ENCODE measurements at places on chromosomes 3 and 15.

DNA sequence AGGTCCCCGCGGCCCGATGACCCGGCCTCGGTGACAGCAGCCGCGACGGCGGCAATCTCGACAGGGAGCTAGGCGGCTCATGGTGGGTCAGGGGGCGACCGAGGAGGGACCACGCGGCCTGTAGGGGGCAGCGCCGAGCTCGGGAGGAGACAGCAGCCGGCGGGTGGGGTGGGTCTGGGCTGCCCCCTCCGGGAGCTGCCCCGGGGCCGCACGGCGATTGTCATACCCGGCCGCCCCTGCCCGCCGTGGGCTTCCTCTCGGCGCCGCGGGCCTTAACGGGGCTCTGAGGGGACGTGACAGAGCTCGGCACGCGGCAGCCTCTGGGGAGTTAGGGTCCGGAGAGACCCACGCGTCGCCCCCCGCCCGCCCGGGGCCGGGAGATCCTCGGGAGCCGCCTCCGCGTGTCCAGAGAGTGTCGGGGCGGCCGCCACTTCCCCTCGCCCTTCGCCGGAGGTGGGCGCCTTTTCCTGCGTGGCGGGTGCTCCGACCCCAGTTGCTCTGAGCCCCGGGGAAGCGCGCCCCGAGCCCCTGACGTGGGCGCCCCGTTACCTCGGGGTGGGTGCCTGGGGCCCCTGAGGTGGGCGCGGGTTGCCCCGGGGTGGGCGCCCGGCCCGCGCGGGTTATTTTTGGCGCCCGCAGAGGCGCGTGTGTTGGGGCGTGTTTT is 539 bp upstream of the PLCL2 start:
- DNase-seq = no peak

GRCh38 chr3:34475851-34476250 is 677.4 kb downstream of the PDCD6IP start:
- no peak for DNase-seq

- DNase-seq = no peak
Observed at GRCh38 chr3:124409650-124410275, 320.5 kb upstream of the UMPS start.

DNA sequence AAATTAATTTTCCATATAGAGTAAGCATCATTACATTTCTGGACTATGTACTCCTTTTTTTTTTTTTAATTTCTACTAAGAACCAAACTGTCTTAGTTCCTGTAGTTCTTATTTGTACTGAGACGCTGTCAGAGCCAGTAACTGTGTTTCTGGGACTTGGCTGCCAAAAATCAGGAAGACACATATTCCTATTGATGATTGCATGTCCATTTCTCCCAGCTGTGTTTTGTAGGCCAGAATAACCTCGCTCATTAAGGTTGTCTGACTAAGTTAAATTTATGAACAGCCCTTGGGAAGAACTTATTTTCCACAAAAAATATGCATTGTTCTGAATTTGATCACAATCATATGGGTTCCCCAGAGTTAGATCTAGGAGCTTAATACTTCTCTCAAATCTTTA is 29.5 kb downstream of the PLSCR5 start:
- DNase-seq = no peak

GRCh38 chr3:37474901-37475331 is 300.5 kb upstream of the LRRFIP2 start:
- no peak for DNase-seq

DNA sequence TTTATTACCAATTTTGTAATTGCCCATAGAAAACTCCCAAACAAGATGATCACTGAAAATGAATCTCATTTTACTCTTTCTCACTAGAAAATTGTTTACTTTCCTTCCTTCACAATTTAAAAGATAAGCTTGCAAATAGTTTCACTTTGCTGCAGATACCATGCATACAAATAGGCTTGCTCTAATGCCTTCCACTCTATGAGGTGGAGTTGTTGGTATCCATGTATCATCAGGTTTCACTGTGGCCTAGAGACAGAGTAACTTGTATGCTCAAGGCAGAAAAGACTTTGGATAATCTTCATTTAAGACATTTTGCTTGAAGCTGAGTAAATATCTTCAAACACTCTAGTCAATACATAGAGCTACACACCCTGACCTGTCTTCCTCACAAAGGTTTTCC is 60.8 kb downstream of the RYK start:
- DNase-seq = no peak

DNA sequence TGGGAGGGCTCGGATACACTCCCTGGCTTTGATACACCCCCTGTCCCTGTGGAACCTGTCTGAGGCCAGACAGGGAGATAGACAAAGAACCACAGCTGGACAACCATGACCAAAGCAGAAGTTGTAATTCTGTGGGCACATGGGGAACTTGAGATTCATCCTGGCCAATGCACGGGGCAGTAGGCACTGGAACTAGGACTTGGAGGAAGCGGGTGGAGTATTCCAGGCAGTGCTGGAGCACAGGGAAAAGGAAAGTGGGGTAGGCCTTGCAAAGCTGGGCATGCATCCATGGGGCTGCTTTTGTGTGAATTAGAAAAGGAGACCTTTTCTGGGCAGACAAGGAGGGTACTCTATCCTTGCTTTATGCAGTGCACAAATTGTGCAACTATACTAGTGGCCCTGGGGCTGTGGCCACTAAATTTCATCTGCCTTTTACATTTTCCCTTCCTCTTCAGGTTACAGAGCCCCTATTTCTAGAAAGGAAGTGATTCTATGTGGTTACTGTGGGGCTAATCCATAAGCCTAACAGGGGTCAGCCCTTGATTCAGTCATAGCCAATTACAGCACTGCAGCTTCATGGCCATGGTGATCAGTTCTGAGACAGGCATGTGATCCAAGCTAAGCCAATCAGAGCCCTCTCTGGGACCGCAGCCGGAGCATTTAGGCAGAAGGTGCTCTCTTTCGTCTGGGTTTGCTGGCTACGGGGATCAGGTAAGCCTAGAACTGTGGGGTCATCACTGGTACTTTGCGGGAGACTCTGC is 21.0 kb downstream of the CRABP1 start:
- no peak for DNase-seq

- no peak for DNase-seq
Observed at GRCh38 chr3:124053871-124054270, 61.9 kb upstream of the ROPN1 start.

DNA sequence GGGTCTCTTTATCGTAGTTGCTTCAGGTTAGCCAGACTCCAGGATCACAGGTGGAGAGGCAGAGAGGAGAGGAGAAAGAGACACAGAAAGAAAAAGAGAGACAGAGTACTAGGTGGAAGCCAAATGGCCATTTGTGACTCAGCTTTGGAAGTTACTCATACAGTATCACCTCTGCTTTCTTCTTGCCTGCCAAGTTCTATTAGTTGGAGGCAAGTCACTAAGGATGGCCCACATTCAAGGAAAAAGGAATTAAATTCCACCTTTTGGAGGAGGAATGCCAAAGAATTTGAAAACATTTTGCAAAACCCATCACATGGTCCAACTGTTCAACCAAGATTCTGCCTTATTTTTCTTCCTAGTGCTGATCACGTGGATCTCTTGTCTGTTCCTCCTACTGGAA is 291.1 kb downstream of the CHL1 start:
- no peak for DNase-seq

- DNase-seq = no peak
Observed at GRCh38 chr15:50068016-50068415, 51.0 kb downstream of the ATP8B4 start.

- DNase-seq = no peak
Observed at GRCh38 chr15:39404767-39405181, 176.1 kb upstream of the THBS1 start.

All from esophagus squamous epithelium (tissue), 5 donors.